NCI-H2107 (cell line): ENCODE measurements at places on chromosomes 2 and 18.

DNA sequence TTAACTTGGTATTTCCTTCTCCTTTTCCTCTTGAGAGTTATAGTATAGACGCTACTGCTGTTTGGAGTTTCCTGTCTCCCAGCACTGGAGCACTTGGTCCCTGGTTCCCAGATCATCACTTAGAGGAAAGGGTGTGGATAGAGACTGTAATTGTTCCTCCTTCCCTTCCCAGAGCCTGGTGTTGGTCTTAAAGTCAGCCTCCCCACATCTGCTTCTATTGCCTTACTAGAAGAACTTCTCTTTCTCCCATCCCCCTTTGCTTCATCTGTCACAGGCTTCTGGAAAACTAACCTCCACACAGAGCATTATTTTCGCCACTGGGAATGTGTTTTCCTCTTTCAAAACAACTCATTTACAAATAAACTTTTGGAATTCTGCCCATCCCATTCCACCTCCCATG is 131.0 kb downstream of the CCDC85A start:
- DNase-seq: no peak

DNA sequence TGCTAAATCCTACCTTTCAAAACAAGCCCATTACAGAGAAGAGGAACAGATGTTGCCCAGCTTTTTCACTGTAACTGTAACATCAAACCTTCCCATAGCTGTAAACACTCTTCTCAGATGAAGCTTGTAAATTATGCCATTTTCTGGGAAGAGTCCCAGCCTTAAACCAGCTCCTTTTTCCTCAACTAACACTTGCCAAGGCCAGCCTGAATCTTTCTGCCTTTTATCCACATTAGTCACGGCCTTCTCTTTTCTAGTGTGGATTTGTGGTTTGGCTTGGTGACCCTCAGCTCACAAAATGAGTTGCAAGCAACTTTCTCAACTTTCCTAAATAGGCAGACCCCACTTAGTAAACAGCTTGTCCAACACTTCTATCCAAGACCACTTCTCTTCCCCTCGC is 90.2 kb downstream of the CABLES1 start:
- no peak for DNase-seq

GRCh38 chr18:2409906-2410305 is 161.4 kb downstream of the METTL4 start:
- DNase-seq: no peak

GRCh38 chr2:73284296-73285158 is at the start of gene FBXO41:
FBXO41 (minus strand) TSS chr2:73284478; CDS start chr2:73269630, 14,848 bp downstream.
- no peak for DNase-seq

- no peak for DNase-seq
These were observed 4.8 kb downstream of the TMEM200C start for GRCh38 chr18:5890331-5891183.

DNA sequence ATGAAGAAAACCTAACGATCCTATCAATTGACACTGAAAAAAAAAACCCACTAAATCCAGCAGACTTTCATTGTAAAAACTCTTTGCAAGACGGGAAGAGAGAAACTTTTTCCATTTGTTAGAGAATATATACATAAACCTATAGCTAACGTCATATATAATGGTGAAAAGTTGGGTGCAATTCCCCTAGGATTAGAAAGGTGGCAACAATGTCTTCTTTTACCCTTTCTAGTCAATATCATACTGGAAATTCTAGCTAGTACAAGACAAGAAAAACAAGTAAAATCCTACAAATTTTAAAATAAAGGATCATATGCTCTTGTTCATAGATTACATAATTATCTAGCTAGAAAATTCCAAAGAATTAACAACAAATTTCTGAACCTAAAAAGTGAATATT is 1596.5 kb upstream of the LRRTM1 start:
- no peak for DNase-seq

DNA sequence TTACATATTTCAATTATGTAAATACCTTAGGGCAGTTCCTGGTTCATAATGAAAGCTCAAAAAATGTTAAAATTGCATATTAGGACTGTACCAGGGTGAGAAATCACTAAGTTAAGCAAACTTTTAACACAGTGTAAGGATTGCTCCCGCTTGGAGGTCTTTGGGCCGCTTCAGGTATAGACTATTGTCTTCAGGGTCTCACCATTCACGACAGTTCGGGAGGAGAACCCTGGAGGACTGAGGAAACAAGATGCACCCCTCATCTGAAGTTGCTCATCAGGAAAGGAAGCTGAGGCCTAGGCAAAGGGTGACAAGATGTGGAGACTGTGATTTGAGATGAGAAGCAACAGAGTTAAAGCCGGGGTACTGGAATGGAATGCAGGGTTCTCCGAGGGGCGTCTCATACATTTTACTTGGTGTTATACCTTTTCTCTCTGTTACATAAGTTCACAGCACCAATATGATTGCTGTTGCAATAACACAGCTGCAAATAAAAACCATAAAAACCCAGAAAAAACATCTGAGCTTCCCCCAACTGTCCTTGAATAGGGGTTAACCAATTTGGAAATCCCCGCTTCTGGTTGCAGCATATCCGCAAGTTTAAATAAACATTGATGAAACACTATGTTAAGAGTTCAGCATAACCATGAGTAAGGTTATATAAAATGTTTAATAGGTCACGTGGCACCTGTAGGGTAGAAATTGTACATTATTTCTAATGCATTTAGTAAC is 40.1 kb downstream of the FBXO48 start:
- DNase-seq: no peak

DNA sequence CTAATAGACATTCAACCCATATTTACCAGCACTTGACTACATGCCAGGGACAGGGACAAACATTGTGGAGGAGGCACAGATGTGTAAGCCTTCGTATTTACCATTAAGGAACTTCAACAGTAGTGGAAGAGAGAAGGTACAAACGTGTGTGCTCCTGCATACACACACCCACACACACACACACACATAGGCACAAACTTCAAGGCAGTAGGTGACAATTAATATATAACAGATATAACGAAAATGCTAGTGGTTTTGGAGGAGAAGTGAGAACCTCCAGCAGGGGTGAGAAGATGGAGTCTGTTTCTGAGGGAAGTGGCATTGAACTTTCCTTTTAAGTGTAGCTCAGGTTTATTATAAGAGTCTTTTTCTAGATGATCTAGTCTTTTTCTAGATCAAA is 231.1 kb downstream of the SETBP1 start:
- DNase-seq: no peak

GRCh38 chr2:133892352-133892913 is 324.2 kb upstream of the NCKAP5 start:
- DNase-seq: no peak

DNA sequence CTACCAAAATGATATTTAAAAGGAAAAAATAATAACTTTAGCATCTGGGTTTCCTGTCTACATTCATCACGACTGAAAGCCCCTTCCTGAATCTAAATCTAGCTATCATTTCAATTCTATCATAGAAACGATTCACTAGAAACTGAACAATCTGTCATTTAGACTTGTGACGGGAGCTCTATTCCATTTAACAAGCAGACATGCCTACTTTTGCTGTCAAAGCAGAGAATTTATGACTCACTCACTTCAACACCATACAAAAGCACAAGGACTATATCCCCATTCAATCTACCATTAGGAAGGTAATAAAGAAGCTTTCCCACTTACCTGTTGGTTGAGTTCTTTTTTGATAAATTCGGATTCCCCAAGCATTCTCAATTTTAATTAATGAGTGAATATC is 1072.3 kb downstream of the LRP1B start:
- no peak for DNase-seq

DNA sequence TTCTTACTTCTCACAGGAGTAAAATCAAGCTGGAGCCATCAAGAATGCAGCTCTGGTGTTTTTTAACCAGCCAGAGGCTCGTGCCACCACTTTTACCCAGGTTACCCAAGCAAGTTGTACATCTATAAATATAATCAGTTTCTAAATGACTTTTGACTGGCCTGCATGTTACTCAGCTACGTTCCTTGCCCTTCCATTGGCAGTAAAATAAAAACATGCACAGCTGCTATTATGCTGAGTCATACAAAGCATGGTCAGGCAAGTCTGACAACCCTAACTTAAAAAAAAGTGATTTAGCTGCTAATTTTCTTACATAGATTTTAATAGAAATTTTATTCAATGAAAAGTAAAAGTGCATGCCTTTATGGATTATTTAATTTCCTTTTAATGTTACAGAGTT is 111.7 kb upstream of the CSRNP3 start:
- no peak for DNase-seq

GRCh38 chr2:39845460-39846146 is 66.5 kb upstream of the THUMPD2 start:
- no peak for DNase-seq

- DNase-seq: no peak
These were observed 256.9 kb upstream of the DDX18 start for GRCh38 chr2:117557626-117558025.

DNA sequence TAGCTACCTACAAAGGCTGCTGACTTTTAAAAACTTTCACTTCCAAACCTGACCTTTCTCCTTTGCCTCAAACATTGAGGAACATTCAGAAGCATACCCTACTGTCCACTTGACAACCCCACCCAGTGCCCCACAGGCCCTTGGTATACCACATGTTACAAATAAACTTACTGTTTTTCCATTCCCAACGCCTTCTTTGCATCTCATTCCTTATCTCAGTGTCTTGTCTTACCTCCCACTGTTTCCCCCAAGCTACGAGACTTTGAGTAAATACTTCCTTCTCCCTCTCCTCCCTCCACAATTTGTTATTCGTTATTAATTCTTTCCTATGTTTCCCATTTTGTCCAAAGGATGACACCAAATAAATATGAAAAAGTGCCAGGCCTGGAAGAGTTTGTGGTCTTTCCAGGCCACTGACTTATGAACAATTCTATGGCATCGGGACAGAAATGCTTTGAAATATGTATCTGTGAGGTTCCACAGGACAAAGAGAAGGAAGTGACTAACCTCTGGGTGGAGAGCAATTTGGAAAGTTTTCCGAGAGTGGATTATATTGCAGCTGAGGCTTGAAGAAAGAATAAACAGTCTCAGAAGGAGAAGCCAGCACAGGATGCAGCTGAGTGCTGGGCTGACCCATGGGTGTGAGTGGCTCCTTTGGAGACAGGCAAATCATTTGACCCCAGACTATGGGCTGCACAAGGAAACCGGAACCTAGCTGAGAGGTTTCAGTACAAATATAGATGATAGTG is 409.0 kb downstream of the LPIN1 start:
- no peak for DNase-seq

DNA sequence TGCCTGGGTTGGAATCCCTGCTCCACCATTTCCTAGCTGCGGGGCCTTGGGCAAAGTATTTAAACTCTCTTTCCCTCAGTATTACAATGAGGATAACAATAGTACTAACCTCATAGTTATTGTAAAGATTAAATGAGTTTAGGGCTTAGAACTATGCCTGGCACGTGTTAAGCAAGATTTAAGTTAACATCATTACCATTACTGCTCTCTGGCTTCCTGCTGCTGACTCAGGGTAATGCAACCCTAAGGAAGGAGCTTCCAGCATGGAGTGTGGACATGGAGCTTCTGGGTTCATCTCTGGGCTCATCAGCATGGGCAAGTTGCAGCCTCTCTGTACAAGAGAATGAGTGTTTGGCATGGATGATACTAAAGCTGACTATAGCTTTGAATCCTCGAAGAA is 374.2 kb upstream of the MAP2 start:
- no peak for DNase-seq

GRCh38 chr2:12717191-12718014 is 667 bp downstream of the TRIB2 start:
- DNase-seq: no peak

- DNase-seq: no peak
These were observed 107.1 kb downstream of the EML6 start for GRCh38 chr2:54830546-54830945.

DNA sequence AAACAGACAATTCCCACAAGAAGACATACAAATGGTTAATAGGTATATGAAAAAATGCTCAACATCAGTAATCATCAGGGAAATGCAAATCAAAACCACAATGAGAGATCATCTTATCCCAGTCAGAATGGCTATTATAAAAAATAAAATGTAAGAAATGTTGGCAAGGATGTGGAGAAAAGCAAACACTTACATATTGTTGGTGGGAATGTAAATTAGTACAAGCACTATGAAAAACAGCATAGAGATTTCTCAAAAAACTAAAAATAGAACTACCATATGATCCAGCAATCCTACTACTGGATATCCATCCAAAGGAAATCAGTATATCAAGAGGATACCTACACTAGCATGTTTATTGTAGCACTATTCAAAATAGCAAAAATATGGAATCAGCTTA is 186.6 kb downstream of the NOL4 start:
- no peak for DNase-seq

GRCh38 chr2:197356136-197356535 is 45.6 kb upstream of the ANKRD44 start:
- no peak for DNase-seq

DNA sequence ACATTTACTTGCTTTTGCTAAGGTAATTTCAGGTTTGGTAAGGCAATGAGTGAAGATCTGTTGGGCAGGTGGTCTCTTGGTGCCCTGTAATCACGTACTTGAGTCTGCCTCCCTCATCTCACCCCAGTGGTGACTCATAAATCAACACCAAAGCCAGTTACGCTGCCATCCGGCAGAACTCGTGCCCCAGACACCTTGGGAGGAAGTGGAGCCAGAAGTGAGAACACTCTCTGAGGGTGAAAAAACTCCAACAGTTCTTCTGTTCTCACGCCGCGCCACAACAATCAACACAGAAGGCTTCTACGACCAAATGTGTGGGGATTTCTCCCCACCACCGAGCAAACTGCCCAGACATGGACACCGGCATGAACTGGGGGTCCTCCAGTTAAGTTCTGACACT is 206.2 kb downstream of the ARL4C start:
- no peak for DNase-seq

DNA sequence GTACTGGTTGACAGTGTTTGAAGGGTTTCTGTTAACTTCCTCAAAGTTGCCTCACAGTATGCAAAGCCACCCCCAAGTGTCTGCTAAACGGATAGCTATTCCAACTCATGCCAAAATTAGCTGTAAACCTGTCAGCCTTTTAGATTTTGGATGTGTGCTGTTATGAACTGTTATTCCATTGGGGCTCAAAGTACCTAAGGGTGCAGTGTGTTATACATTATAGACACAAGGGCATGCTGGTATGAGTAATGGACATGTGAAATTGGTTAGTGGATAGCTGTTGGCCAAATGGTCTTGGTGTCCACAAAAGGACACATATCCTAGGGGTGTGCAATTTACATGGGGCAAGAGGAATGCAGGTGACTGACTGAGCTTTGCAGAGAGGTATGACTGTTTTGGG is 33.7 kb upstream of the CCBE1 start:
- DNase-seq: no peak

DNA sequence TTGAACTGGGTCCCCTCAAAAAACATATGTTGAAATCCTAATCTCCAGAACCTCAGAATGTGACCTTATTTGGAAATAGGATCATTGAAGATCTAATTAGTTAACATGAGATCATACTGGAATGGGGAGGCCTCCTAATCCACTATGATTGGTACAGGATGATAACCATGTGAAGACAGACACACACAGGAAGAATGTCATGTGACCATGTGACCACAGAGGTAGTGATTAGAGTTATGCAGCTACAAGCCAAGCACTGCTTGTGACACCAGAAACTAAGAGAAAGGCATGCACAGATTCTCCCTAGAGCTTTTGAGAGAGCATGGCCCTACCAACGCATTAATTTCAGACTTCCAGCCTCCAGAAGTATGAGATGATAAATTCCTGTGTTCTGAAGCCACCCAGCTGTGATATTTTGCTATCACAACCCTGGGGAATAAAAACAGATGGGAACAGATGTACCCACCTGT is 47.0 kb upstream of the TGIF1 start:
- no peak for DNase-seq
